ENCODE measurements at places on chromosomes 7 and 10.

GRCh38 chr10:43815181-43815885 lies 166.7 kb upstream of the ZNF32 start:
- H3K36me3 ChIP-seq = no peaks in the 10 kb centered on the region
- H3K4me3 ChIP-seq = no peak overlapping the region
- H3K4me1 ChIP-seq = no peaks in the 10 kb centered on the region
- no peaks in the 10 kb centered on the region for H3K27me3 ChIP-seq

- H3K4me1 ChIP-seq = no peaks in the 10 kb centered on the region
- no peak overlapping the region for H3K27ac ChIP-seq
- H3K36me3 ChIP-seq = no peaks in the 10 kb centered on the region
- no peak overlapping the region for H3K4me3 ChIP-seq
These were observed 90.3 kb downstream of the FRMPD2 start for GRCh38 chr10:48184224-48184623.

GRCh38 chr7:24505968-24506367 lies 67.3 kb upstream of the PALS2 start:
- H3K36me3 ChIP-seq = no peaks in the 10 kb centered on the region
- no peak for DNase-seq
- H3K4me3 ChIP-seq = no peak overlapping the region

- DNase-seq = no peak
- H3K4me1 ChIP-seq = no peaks in the 10 kb centered on the region
- no peak overlapping the region for H3K4me3 ChIP-seq
- H3K27me3 ChIP-seq = no peaks in the 10 kb centered on the region
- H3K27ac ChIP-seq = no peak overlapping the region
- H3K36me3 ChIP-seq = no peaks in the 10 kb centered on the region
These were observed 524.8 kb downstream of the GRM8 start for GRCh38 chr7:126727930-126728391.

- H3K4me3 ChIP-seq = no peak overlapping the region
- no peaks in the 10 kb centered on the region for H3K27me3 ChIP-seq
- no peaks in the 10 kb centered on the region for H3K4me1 ChIP-seq
- H3K27ac ChIP-seq = no peak overlapping the region
- DNase-seq = no peak
These were observed 131.9 kb downstream of the GPR37 start for GRCh38 chr7:124633740-124634139.

DNA sequence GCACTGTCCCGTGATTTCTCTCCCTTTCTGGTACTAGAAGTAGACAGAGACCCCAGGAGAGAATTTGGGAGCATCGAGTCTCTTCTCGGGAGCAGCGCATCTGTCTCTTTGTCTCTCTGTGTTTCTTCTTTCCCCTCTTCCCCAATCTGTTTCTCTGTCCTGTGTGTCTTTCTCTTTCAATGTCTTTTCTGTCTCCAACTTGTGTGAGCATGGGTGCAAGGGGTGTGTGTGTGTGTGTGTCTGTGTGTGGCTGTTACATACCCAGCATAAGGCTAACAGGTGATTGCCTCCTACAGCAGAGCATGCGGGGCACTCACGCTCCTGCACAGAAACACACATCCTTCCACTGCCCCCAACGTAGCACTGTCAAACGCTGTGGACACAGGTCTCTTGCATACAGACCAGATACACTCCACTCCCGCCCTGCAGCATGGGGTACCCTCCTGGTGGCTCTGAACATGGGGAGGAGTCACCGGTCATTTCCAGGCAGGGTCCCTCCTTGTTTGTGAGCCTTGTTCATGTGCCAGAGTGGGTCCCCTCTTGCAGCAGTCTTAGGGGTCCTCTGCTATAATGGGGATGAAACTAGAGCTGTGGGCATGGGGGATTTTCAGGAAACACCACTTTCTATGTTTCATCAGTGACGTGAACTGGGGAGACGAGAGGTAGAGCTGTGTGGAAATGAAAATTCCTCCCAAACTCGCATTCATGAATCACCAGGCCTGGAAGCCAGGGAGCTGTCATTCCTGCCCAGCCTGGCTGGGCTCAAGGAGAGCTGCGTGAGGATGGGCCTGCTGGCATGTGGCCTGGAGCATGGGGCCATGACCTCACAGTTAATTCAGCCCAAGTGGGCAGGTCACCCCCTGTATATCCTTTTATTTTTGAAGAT lies 980 bp downstream of the ADAMTS14 start:
- no peak overlapping the region for H3K4me3 ChIP-seq
- peaks cover 6% of the 10 kb centered on the region for H3K27me3 ChIP-seq
- no peak overlapping the region for H3K27ac ChIP-seq
- peaks cover 3% of the 10 kb centered on the region for H3K4me1 ChIP-seq
- H3K36me3 ChIP-seq = peaks cover 8% of the 10 kb centered on the region

GRCh38 chr10:78335371-78335690 lies 301.7 kb downstream of the RPS24 start:
- H3K4me1 ChIP-seq = no peaks in the 10 kb centered on the region
- H3K4me3 ChIP-seq = no peak overlapping the region
- H3K27me3 ChIP-seq = no peaks in the 10 kb centered on the region

- H3K4me3 ChIP-seq = no peak overlapping the region
- H3K27me3 ChIP-seq = no peaks in the 10 kb centered on the region
- H3K27ac ChIP-seq = no peak overlapping the region
- no peaks in the 10 kb centered on the region for H3K36me3 ChIP-seq
These were observed 715.2 kb downstream of the SUGCT start for GRCh38 chr7:40850017-40850416.

DNA sequence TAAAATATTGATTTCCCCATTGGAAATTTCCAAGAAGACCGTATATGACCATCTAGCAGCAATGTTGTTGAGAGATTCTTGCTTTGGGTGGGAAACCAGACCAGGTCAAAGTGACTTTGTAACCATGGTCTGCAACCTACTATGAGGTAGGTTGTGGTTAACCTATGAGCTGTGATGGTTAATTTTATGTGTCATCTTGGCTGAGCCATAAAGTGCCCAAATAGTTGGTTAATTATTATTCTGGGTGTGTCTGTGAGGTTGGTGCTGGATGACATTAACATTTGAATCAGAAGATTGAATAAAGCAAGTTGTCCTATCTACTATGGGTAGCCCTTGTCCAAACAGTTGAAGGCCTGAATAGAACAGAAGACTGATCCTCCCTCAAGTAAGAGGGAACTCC lies 18.3 kb upstream of the RALA start:
- peaks cover 4% of the 10 kb centered on the region for H3K4me1 ChIP-seq
- H3K27ac ChIP-seq = no peak overlapping the region
- no peak overlapping the region for H3K4me3 ChIP-seq
- no peak for DNase-seq

DNA sequence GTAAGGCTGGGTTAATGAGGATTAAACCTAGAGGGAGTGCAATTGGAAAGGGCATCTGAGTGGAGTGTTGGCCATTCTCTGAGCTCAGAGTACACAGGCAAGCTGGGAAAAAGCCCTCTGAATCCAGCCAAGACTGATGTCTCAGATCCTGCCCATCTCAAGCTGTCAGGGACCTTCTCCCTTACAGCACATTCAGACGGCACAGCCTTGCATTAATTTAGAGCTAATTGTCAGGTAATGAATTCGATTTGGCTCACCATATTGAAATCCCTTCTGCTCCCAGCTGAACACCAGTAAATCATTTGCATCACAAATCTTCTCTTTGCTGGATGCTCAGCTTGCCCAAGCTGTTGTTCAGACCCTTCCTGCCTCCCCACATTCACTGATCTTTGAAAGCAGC lies 399.3 kb upstream of the PODXL start:
- H3K27me3 ChIP-seq = no peaks in the 10 kb centered on the region
- H3K4me1 ChIP-seq = no peaks in the 10 kb centered on the region
- no peak overlapping the region for H3K4me3 ChIP-seq
- DNase-seq = no peak
- no peaks in the 10 kb centered on the region for H3K36me3 ChIP-seq

DNA sequence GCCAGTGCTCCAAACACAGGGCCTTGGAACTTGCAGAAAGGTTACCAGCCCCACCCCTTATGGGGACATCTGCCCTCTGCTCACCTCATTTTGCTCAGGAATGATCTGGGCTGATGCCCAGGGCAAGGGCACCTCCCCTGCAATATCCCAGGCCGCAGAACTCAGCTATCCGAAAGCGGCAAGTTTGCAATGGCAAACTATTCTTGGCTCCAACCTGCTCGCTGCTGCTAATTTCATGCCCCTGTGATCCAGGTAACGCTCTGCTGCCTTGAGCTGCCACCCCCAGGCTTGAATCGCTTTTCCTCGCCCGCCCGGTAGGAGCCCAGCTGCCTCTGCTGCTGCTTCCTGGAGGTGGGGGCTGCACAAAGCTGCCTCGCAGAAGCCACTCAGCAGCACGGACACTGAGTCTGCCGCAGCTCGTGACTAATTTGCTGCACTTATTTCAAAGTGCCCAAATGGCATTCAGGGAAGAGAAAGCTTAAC lies 18.2 kb downstream of the SLC29A3 start:
- no peak for DNase-seq

GRCh38 chr7:128841921-128842673 lies 11.9 kb downstream of the FLNC start:
- H3K4me1 ChIP-seq = no peaks in the 10 kb centered on the region
- DNase-seq = peak; percentile 49
- H3K27ac ChIP-seq = no peak overlapping the region
- H3K4me3 ChIP-seq = no peak overlapping the region
- no peaks in the 10 kb centered on the region for H3K27me3 ChIP-seq

DNA sequence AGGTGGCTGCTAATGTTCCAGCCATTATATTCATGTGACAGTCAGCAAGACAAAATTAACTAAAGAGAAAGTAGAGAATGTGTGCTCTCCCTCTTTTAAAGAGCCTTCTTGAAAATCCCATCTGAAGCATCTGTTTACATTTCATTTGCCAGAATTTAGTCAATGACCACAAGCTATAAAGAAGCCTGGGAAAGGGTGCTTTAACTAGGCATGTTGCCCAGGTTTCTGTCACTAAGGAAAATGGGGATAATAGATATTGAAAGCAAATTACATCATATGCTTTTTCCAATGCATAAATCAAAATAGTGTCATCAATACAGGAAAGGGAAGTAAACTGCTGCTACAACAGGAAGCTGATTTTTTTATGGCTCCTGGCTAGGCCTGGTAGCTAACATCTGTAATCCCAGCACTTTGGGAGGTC lies 67.7 kb downstream of the ELAPOR2 start:
- H3K27me3 ChIP-seq = no peaks in the 10 kb centered on the region
- H3K4me3 ChIP-seq = no peak overlapping the region
- H3K4me1 ChIP-seq = no peaks in the 10 kb centered on the region
- H3K27ac ChIP-seq = no peak overlapping the region

DNA sequence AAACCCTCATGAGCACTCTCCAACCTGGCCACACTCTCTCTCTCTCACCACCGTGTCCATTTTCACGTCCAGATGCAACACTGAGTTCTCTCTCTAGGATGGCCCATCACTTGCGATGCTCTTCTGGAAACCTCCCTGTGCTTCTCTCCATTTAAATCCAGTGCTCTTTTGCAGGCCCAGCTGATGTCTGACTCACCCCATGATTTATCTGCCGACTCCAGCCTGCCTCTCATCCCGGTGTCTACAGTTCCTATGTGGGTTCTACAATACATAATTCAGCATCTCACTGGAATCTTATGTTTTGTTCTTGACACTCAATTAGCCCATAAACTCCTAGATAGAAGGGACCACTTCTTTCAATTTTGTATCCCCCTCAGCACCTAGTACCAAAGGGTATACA lies 5.0 kb downstream of the TPK1 start:
- H3K27me3 ChIP-seq = no peaks in the 10 kb centered on the region
- no peak for DNase-seq
- H3K4me3 ChIP-seq = no peak overlapping the region

- no peak overlapping the region for H3K4me3 ChIP-seq
- no peak for DNase-seq
- no peaks in the 10 kb centered on the region for H3K27me3 ChIP-seq
- H3K36me3 ChIP-seq = peaks cover 13% of the 10 kb centered on the region
These were observed 143.4 kb upstream of the KLF14 start for GRCh38 chr7:130877236-130877990.

DNA sequence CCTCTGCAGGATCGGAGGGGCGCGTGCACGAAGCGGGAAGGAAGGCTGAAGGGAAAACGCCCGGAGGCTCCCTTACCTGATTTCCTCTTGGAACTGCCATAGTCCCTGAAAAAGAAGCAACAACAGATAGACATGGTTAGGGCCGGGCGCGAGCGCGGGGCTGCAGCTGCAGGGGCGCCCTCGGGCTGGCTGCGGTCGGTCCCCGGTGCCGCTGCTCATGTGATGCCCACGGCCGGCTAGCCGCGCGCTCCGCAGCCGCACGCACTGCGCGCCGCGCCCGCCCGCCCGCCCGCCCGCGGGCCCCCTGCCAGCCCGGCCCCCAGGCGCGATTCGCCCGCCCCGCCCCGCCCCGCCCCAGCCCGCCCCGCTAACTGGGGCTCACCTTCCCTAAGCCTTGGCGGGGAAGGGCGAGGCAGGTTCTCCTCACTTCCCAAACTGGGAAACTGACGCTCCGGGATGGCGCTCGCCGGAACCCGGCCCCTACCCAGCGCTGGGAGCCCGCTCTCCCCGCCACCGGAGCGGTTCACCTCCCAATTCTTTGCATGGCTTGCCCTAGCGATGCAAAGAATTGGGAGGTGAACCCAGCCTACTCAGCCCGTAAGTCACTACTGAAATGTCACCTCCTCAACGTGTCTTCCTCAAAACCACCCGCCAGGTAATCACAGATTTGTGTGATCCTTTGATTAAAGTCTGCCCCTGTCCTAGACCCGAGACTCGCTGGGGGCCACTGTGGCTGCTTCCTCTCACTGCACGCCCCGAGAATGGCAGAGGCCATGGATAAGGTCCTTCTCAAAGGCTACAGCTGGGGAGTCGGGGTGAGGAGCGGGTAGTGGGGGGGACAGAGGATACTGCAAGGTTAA lies 162.2 kb downstream of the SH3PXD2A start:
- H3K4me3 ChIP-seq = peak overlapping the region; percentile 58
- H3K36me3 ChIP-seq = peaks cover 19% of the 10 kb centered on the region
- no peak overlapping the region for H3K27ac ChIP-seq
- peaks cover 9% of the 10 kb centered on the region for H3K4me1 ChIP-seq

GRCh38 chr7:98276241-98276761 lies 5.2 kb upstream of the BRI3 start:
- H3K4me1 ChIP-seq = no peaks in the 10 kb centered on the region
- H3K36me3 ChIP-seq = no peaks in the 10 kb centered on the region
- peak; percentile 32 for DNase-seq
- no peak overlapping the region for H3K4me3 ChIP-seq
- peak overlapping the region; percentile 29 for H3K27ac ChIP-seq
- H3K27me3 ChIP-seq = no peaks in the 10 kb centered on the region

DNA sequence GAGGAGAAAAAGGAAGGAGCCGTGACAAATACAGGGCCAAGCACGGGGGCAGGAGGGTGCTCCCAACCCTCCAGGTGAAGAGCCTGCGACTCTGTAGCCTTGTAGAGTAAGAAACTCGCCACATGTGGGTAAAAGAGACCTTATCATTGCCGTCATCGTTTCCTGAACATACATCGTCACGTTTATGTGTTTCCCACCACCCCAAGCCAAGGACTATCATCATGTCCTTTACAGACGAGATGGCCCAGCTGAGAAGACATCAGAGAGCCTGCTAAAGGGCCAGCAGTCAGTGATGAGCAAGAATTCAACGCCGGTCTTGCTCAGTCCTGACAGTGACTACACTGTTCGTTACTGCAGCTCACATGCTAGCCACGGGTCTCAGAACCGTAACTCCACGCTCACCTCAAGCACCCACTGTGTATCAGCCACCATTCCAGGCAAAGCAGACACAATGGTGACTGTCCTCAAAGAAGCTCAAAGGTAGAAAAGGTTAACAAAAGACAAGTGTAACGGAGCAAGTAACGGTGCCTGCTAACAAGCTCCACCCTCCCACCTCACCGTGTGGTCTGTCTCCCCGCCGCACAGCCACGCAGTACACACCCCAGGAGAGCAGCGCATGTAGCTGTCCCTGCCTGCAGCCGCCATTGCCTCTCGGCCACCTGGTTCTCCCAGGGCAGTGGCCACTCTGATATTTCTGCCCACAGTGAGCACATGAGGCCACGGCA lies 147.8 kb downstream of the MAD1L1 start:
- no peak for DNase-seq
- H3K4me1 ChIP-seq = no peaks in the 10 kb centered on the region
- H3K4me3 ChIP-seq = no peak overlapping the region
- H3K27ac ChIP-seq = no peak overlapping the region
- peaks cover 26% of the 10 kb centered on the region for H3K36me3 ChIP-seq

Data from small intestine (tissue), 16 donors.